T-helper 1 cell treated with Interleukin-12 subunit alpha and Interleukin-12 subunit beta and Interleukin-4 antibody, amounts not matched to agents 30 ng/mL and 1 ng/mL, for 36 hours (primary cell): ENCODE measurements at places on chromosomes 12 and 14. TPM values are rescaled to one million over a fixed set of nuclear protein-coding genes. Genes with fewer than 3 reads are reported as not detected.

The CPSF2 gene
- total RNA-seq: 82.4 and 83.4 TPM in 2 replicates

The NEMP1 gene
- total RNA-seq: 40.0 and 45.4 TPM in 2 replicates

The CLEC14A gene
- not detected in 2 replicates for total RNA-seq

The TSPAN19 gene
- not detected in 2 replicates for total RNA-seq

The LGR5 gene
- not detected in 2 replicates for total RNA-seq

The KLRC2 gene
- total RNA-seq: not detected in 2 replicates

The AICDA gene
- total RNA-seq: 0.17 TPM in 1 of 2 replicates, not detected in the other

The LRP1 gene
- total RNA-seq: 0.86 and 1.1 TPM in 2 replicates
